ENCODE measurements at places on chromosomes 5 and 9.

DNA sequence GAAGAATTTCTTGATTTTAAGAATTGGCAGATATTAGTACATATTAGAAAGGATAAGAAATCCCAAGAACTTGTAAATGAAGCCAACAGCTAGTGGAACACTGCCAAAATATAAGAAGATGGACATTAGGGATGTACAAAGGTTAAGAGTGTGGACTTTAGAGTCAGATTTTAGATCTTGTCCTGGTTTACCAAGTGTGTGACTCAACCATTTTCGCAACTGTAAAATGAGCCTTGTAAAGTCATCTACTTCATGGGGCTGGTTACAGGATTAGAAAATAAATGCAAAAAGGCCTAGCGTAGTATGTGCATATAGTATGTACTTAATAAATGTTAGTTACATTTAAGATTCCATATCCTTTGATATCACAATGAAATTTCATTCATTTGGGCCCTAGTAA is 260.0 kb downstream of the RAB3C start:
- no peak for DNase-seq

DNA sequence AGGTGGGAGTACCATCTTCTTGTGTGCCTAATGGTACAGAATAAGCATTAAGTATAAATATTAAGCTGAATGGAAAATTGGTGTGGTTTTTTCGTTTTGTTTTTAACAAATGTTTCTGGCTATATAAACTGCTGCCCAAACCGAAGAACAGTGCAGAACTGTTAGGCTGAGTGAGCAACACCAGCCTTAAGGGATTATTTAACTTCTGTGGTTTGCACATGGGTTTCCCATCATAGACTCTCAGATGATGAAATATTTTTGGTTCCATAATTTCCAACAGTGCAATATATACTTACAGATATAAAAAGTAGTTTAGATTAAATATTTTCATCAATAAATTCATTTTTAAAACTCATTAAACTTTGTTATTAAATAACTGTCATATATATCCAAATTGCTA is 16.4 kb downstream of the C5orf63 start:
- no peak for DNase-seq

GRCh38 chr5:156327296-156327695 is 332 bp downstream of the SGCD start:
- no peak for DNase-seq

GRCh38 chr9:79685577-79685976 is 113.8 kb downstream of the TLE4 start:
- DNase-seq = peak; percentile 67

- no peak for DNase-seq
These were observed 100.3 kb upstream of the LMX1B start for GRCh38 chr9:126513159-126514036.

DNA sequence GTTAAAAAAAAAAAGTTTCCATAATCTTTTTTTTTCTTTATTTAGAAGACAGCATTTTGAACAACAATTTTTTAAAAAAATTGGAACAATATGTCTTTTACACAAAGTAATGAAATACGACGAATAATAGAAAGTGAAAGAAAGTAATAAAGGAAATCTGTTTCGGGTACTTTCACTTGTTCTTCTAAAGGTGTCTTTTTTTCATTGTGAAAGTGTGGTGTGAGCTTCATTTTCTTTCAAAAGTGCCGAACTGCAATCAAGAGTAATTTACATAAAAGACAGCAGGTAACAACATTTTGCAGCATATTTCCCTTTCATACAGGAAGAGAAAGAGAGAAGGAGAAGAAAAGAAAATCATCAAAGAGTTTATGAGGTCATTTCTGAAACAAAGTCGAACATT is 159.7 kb upstream of the CDH12 start:
- no peak for DNase-seq

DNA sequence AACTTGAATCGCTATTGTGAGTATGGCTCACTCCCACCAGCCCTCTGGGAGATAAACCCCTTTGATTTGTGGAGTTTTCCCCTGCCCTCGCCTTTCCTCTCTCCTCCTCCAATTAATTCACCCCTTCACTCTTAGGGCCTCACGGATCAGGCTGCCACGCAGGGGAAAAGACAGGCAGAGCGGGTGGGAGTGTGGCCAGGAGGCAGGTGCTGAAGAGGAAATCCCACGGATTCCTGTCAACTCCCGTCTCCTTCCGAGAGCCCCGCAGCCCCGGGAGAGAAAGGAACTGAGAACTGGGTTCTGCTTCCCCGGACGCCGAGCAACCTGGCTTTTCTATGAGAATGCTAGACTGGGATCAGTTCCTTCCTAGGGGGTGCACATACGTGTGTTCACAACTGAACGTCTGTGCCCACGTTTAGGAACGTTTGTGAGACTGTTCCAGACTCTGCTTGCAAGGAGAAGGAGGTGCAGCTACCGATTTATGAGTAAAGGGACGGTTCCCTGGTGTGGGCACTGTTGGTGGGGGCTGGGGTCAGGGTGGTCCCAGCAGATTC is 314.5 kb upstream of the TLE4 start:
- no peak for DNase-seq

DNA sequence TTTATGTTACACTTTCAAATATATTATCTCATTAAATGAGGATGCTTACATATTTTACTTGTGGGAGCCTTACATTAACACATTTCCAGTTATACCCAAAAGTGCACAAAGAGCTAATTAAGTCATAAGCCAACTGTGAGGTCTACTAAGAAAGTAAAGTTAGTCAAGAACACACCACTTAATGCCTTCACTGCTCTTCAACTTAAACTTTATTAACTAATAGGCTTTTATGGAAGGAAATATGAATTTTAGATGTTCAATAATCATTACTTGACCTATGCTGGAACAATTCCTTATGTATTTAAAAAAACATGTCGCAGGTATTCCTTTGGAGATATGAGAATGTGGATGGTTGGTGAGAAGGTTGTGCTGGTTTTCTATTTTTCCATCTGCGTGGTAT is 3.4 kb downstream of the ST8SIA4 start:
- no peak for DNase-seq

DNA sequence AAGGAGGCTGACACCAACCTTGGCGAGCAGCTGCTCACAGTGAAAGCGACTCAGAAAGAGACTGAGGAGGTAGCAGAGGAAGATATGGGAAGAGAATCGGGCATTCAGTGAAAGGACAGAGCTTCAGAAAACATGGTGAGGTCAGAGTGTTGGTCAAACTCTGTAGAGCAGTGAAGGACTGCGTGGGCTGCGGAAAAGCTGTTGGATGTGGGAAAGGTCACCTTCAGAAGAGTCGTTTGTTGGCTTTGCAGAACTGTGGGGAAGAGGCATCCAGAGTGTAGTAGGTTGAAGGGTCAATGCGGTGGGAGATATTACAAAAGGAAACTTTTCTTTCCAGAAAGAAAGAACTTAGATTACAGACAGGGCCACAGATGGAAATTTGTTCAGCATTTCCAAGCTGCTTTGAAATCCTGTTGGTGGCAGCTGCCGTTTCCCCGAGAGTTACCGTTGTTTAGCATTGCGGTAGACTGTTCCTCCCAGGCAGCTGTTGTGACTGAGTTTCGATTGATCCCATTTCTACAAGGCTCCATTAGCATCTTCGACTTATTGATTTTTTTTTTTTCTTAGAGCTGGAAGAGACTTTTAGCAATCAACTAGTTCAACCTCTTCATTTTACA is 58.3 kb upstream of the AFAP1L1 start:
- no peak for DNase-seq

DNA sequence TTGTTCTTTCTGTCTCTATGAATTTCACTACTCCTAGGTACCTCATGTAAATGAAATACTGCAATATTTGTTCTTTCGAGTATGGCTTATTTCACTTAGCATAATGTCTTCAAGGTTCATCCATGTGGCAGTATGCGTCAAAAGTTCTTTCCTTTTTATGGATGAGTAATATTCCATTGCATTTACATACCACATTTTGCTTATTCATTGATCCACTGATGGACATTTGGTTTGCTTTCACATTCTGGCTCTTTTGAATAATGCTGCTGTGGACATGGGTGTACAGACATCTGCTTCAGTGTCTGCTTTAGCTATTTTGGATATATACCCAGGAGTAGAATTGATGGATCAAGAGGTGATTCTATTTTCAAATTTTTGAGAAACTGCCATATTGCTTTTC is 144.2 kb upstream of the PAPPA start:
- no peak for DNase-seq

GRCh38 chr9:135604437-135605237 is 34.7 kb downstream of the GLT6D1 start:
- no peak for DNase-seq

DNA sequence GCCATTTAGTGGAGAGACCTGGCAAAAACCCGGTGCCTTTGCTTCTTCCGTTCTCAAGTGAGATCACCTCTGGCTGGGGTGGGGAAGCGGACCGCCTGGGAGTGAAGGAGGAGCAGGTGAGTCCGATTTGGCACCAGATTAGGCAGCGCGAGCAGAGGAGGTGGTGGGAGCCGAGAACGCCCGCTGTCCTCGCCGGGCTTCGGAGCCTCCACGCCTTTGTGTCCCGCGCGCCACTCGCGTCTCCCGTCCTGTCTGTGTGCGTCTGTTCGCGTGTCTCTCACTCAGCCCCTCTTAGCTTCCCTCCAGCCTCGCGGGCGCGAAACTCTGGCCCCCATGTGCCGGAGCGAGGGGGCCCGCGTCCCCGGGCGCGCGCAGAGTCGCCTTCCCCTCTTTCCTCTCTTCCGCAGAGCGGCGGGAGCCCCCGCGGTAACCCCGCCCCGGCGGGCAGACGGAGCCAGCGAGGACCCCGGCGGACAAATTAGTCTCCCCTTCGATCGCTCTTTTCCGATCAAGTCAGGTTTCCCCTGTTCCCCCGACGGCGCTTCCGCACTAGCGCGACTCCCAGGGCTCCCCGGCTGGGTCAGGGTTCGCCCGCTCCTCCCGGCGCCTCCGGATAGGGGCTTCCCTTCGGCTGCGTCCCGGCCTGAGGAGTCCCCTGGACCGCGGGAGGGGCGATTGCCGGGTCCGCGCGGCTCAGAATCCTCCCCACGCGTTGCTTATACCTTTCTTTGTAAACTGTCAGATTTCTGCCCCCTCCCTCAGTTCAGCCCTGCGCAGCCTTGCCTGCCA is 7.1 kb downstream of the POU4F3 start:
- no peak for DNase-seq

DNA sequence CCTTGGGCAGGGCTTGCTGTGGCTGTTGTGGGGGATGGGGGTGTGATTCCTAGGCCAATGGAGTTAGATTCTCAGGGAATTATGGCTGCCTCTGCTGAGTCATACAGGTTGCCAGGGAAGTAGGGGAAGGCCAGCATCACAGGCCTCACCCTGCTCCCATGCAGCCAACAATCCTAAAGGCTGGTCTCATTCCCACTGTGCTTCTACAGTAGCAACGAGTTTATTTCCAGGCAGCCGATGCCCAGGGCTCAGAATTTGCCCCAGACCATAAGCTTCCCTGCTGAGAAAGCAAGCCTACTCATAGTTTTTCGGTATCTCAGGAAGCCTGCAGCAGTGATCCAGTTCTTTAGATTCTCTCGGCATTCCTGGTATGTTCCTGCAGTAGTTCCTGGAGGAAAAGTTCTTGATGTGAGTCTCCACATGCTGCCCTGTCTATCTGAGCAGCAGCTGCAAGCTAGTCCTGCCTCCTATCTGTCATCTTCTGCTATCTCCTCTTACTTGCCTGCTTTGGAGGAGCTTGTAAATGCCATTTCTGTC is 59.3 kb upstream of the SELENOP start:
- peak; percentile 9 for DNase-seq

GRCh38 chr9:94639061-94639998 is at the start of gene FBP1:
FBP1 (minus strand) TSS chr9:94639518; CDS start chr9:94639310, 208 bp downstream.
- DNase-seq = no peak

DNA sequence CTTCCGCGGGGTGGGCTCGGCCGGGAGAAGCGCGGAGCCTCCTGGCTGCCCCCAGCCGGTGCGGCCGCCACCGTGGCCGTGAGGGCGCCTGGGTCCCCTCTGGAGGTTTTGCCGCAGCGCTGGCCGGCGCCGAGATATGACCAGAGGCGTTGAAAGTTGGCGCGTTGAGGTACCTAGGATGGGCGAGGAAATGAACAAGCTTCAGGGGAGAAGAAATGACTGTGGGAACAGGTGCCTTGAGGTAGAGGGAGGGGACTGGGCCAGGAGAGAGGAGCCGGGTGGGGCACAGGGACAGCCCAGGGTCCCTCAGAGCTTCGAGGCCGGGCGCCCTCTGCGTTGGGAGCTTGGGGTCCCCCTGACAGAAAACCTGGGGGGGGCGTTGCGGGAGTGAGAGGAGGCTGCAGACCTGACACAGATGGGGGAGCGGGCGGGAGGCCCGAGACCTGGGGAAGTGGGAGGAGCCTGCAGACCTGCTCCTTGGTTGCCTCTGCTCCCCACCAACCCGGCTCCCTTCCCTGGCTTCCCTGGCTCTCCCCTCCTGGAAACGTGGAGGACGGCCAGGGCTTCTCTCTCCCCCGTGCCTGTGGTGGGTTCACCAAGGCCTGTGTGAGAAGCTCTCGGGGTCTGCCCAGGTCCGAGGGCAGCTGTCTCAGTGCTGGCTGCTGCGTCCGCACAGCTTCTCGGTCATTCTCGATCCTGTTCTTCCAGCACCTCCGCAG is 14.2 kb downstream of the RABL6 start:
- DNase-seq = no peak

DNA sequence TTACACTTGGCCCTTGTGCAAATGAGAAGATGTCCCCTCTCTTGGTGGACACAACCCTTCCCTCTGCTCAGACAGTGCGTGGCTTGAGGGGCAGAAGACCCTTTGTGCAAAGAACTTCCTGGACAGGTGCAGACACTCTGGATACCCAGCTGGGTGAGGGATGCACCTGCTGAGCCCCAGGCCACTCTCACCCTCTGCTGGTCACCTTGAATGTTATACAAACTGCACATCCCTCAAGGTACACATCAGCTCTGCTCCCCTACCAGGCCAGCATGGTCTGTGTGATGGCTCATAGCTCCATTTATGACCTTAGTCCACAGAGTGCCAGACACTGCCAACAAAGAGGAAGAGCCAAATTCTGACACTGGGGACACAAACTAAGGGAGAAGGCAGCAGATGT is 3.1 kb upstream of the DIRAS2 start:
- DNase-seq = no peak

DNA sequence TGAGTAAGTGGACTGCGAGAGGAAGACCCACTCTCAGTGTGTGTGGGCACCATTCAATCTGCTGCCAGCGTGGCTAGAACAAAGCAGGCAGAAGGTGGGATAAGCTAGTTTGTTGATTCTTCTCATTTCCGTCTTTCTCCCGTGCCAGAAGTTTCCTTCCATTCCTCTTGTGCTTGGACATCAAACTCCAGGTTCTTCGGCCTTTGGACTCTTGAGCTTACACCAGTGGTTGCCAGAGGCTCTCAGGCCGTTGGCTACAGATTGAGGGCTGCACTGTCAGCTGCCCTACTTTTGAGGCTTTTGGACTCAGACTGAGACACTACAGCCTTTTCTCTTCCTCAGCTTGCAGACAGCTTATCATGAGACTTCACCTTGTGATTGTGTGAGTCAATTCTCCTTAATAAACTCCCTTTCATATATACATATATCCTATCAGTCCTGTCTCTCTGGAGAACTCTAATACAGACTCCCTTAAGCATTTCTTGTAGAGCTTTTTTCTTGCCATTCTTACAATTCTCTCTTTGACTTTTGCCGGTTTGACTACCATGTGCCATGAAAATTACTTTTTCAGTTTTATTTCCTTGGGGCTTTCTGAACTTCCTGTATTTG is 494.9 kb downstream of the PRR16 start:
- DNase-seq = no peak

- DNase-seq = no peak
These were observed 107.3 kb upstream of the PTGER4 start for GRCh38 chr5:40572391-40572790.

GRCh38 chr9:69186841-69187611 is 12.9 kb downstream of the TJP2 start:
- peak; percentile 39 for DNase-seq
